ENCODE measurements at places on chromosomes 2 and 18.

- DNase-seq: no peak
Observed at GRCh38 chr2:64168756-64169155, 24.5 kb upstream of the PELI1 start.

DNA sequence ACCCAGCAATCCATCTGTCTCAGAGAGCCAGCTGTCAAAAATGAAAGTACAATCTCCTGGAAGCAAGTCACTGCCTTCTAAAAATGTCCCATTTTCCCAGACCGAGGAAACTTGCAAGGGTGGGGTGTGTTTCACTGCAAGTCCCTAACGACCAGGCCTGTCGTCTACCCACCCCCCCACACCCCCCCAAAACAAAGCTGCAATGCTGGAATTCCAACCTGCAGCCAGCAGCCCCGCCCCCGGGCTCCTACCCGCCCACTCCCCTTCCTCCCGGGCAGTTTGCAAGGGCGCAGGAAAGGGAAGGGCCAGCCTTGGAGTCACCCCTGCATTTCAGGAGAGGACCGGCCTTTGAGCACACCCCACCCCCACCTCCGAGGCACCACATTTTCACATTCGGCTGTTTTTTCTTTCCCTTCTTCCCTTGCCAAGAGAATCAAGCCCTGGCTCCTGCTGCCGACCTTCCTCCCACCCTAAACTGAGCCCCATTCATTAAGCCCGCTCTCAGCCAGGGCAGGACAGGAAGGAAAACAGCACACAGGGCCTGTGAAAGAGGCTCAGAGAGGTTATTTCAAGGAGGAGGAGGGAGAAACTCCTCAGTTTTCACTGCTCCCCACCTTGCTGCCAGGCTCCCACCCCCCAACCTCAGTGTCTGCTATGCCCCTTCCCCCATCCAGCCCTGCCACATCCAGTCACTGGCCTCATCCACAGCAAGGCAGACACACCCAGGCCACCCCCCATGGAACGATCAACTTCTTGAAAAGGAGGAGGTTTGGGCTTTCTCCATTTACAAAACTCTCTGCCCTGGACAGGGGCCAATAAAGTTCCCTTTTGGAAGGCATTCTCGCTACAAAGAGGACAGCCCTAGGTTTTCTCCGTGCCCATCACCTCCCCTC is 11.3 kb downstream of the SMAD7 start:
- peak; percentile 31 for DNase-seq

DNA sequence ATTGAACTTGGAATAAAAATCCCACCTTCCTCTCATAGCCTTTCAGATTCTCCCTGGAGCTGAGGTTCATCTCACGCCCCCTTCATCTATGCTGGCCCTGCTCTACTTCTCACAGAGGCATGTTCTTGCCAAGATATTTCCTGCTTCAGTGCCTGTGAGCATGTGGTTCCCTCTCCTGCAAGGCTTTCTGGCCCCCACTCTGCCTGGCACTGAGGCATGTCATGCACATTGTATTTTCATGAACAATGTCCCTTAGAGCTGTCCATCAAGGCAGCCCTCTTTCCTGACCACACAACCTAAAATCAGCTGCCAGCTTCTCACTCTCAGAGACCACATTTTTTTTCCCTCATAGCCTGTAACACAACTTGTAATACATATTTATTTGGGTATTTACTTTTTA is 18.0 kb upstream of the HK2 start:
- DNase-seq: no peak

GRCh38 chr2:102336502-102336945 is 19.1 kb upstream of the IL18R1 start:
- peak; percentile 51 for DNase-seq

- no peak for DNase-seq
Observed at GRCh38 chr2:162328424-162329157, 10.1 kb upstream of the IFIH1 start.

DNA sequence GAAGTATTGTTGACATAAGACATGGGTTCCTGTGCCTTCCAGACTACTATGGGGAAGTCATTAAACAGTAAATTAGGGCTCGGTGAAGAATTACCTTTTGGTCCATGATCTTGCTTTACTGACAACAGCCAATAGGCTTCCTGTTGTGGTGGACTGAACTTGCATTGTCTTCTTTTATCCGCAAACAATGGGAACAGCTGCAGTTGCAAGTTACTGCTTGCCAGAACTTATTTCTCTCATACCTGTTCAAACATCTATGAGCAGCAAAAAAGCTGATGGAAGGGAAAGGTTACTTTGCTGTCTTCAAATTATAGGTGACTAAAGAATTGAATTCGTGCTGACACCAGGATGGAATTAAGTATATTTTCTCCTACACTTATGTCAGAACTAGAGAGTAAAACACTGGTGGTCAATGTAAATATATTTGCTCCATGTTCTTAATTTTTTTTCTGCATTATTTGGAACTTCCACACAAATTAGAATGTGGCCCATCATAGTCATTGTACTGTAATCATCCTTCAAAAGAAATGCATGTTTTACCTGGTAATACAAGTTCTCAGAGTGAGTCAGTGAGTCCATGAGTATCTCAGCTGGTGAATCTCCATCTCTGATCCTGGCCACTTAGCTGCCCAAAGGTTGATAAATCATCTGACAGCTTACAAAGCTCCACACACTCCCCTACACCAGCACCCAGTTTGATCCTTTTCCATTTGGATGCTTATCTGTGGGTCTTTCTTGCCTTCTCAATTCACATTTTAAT is 37.3 kb upstream of the RNF152 start:
- no peak for DNase-seq

DNA sequence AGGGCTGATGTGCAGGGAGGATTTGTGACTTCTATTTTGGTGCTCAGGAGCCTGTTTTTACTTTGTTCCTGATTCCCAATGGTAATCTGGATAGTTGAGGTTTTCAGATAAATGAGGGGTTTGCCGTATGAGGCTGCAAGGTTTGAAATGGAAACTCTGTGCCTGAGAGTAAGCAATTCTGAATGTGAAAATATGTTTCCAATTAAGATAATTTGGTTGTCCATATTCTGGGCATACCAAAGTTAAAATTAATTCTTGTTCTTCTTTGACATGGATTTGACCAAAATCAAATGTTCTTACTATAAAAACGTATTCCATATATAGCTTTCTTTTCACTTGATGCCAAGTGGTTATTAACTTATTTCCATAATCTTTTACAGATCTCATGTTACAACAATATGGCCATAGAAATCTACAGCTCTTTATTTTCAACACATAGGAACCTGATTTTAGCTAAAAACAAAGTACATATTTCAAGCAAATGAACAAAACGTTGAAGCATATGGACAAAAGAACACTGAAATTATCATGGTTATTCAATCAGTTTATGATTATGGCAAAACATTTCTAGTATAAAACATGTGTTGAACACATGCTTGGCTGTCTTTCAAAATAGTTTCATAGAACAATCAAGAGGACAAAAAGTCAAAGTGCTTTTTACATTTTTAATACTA is 63.4 kb upstream of the ARHGAP28 start:
- no peak for DNase-seq

DNA sequence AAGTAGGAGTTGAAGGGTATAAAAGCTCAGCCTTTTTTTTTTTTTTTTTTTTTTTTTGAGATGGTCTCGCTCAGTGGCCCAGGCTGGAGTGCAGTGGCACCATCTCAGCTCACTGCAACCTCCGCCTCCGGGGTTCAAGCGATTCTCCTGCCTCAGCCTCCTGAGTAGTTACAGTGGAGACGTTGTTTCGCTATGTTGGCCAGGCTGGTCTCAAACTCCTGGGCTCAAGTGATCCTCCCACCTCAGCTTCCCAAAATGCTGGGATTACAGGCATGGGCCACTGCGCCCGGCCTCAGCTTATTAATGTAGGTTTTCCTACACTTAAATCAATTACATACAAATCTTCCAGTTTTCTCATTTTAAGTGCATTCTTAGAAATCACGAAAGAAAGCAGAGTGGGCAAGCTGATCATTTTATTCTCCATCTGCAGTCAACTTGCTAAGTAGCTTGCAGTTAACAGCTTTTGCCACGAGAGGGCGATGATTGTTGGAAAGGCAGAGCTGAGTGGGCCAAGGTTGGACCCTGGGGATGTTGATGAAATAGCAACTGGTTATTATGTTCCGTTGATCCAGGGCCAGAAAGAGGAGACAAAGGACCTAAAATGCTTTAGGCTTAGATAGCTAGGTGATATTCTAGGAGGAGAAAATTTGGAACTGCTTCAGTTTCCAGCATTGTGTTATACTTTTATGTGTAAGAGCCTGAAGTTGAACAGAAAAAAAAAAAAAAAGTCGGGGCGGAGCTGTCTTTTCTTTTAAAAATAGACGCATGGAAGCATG is 234.4 kb upstream of the EPAS1 start:
- DNase-seq: peak; percentile 91

DNA sequence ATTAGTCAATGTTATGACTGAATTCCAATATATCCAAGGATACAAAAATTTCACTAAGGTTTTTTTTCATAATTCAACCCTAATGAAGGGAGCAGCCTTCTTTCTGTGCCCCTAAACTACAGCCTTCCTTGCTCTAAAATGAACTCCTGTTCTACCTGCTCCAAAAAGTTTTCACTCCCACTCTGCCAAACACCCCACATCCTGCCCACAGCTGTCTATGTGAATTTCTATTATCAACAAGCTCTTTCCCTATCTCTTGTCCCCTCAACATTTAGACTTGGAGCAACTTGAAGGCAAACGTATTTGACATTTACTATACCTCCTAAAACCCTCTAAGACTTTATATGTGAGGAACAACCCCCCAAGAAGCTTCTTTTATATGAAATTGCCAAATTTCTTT is 2.5 kb downstream of the STAT4 start:
- no peak for DNase-seq

DNA sequence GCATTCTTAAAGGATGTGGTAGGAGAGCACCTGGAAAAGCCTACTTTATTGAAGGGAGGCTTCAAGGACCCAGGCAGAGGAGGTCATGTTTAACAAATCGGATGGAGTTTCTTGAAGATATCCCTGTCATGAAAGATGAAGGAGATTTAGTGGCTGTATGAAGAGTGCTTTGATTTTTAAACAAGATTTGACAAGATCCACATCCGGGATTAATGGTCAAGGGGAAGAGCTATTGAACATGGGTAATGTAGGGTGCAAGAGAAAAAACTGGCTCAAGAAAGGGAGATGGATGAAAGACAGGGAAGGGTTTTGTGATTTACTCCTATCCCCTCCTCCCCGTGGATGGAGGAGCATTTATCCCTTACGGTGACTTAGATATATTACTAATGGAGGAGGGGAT is 113.1 kb upstream of the OSR1 start:
- no peak for DNase-seq

DNA sequence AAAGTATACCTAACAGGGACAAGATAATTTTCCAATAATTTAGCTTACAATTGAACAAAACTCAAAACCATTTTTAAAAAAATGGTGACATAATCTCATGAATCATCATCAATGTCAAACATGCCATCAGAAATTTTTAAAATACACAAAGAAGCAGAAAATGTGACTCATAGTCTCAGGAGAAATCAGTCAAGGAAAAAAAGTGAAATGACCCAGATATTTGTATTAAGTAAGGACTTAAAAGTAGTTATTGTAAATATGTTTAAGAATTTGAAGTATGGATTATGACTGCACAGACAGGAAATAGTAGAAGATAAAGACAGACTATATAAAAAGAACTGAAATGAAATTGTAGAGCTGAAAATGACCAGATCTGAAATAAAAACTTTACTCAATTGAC is 473.9 kb upstream of the SYT4 start:
- DNase-seq: no peak

GRCh38 chr2:235382601-235383000 is 111.2 kb upstream of the AGAP1 start:
- DNase-seq: no peak

- DNase-seq: no peak
Observed at GRCh38 chr2:36834731-36835524, 131.4 kb downstream of the STRN start.

- no peak for DNase-seq
Observed at GRCh38 chr2:112656679-112657078, 10.9 kb downstream of the SLC20A1 start.

DNA sequence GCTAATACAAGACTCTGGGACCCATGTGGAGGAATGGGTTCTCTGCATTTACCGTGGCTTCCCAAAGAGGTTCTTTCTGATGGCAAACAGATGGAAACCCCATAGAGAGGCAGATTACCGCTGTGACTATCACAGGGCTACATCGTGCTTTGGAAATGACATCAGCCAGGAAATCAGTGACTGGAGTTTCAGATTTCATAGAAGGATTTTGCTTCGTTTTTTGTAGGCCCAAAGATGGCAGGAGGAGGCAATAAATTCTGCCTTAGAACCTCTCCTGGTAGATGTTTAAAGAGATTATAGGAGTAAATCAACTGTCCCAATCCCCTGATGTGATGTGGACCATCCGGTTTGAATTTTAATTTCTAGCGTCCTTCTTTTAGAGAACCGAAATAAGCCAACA is 214.1 kb downstream of the AGPS start:
- DNase-seq: peak; percentile 32

GRCh38 chr2:46942143-46942526 is 26.5 kb upstream of the MCFD2 start:
- DNase-seq: peak; percentile 52

GRCh38 chr2:64770781-64771334 is 117.1 kb upstream of the SERTAD2 start:
- DNase-seq: peak; percentile 95

DNA sequence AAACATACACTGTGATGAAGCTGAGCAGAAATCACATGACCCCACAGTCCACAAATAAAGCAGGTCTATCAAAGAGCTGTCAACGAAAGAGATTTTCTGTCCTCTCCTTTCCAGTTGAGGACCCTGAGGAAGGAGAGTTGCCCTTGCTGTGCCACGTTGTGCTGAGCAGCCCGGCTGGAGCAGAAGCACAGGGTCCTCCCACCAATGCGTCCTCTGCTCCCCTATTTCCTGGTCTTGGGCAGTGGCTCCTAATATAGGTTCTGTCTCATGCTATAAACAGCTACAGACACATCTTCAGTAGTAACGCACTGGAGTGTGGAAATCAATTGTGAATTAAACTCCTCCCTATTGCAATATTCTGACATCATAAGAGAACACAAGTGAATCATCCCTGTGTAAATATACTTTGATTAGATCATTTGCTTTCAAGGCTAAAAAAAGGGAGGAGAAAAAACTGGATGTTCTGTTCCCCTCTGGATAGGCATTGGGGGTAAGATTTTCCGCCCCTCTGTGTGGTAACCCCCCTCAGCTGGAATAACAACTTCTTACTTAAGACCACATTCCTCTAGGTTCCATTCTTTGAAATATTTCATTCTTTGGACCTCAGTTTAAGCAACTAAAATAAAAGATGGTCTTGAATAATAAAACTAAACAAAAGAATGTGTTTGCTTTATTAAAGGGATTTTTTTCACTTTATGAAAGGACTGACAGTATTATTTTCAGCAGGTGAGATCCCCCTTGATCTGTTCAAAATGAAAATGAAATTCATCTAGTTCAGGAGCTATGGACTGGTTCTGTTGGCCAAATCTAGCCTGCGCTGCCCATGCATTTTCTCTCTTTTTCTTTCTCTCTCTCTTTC is 8.3 kb upstream of the RHOB start:
- DNase-seq: peak; percentile 80
